ENCODE measurements at places on chromosomes 2 and 18.

- no peak for DNase-seq
These were observed 129.9 kb downstream of the PRPF40A start for GRCh38 chr2:152587187-152587947.

DNA sequence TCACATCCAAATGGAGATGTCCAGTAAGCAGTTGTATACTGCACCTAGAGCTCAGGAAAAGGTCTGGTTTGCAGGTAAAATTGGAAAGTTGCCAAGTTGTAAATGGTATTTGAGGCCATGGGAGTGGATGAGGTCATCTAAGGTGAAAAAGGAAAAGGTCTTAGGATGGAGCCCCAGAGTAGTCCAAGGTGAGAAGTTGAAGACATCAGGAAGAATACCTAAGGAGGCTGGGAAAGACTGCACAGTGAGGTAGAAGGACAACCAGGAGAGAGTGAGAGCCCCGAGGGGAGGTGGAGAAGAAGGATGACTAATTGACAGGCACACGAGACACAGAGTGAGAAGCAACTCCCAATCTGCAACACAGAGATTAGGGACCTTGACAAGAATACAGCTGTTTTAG, 10.7 kb downstream of the DPP4 start:
- no peak for DNase-seq

GRCh38 chr2:14516844-14517243, 115.7 kb upstream of the LRATD1 start:
- no peak for DNase-seq

- DNase-seq: no peak
These were observed 140.1 kb upstream of the B3GNT2 start for GRCh38 chr2:62055724-62056336.

- no peak for DNase-seq
These were observed 117.6 kb downstream of the TWIST2 start for GRCh38 chr2:238965371-238966071.

- DNase-seq: no peak
These were observed 21.1 kb downstream of the ARHGAP15 start for GRCh38 chr2:143150287-143150686.

DNA sequence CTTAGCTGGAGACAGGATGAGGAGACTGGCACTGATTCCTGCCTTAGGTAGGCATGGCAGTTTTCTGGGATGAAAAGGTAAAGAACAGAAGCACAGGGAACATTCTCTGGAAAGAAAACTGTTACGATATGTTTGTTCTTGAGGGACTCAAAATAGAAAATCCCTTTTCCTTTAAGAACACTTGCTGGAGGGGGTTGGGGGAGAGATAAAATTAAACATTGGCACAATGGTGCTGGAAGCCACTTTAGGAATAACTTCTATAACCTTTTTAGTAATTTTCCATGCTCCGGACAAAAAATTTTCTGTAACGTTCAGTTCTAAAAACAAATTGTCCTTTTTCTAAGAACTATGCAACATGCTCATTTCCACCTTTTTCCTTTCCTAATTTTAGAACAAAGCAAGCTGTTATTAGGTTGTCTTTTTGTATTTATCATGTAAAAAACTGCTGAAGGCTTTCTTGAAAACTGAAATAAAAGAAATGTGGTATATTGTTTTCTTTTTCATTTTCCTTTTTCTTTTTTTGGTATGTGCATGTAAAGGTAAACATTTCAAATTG, 343.8 kb downstream of the EPHA4 start:
- no peak for DNase-seq

GRCh38 chr2:147843391-147843863, 1.4 kb upstream of the ACVR2A start:
- DNase-seq: no peak

DNA sequence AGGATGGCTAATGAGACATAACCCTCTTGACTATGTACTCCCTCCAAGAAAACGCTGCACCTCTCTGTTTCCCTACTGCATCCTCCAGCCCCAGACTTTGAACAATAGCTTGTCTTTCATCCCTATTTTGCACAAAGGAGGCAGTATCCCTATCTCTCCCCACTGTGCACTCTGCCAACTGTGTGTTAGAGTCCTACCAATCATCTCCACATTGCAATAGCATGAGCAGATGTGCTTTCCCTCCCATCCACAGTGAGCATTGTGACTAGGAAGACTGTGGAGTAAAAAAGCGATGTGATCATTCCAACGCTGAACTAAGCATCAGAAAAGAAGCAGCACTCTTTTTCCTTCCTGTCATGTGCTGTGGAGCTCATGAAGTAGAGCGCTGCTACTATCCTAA, 206.3 kb upstream of the GULP1 start:
- no peak for DNase-seq

DNA sequence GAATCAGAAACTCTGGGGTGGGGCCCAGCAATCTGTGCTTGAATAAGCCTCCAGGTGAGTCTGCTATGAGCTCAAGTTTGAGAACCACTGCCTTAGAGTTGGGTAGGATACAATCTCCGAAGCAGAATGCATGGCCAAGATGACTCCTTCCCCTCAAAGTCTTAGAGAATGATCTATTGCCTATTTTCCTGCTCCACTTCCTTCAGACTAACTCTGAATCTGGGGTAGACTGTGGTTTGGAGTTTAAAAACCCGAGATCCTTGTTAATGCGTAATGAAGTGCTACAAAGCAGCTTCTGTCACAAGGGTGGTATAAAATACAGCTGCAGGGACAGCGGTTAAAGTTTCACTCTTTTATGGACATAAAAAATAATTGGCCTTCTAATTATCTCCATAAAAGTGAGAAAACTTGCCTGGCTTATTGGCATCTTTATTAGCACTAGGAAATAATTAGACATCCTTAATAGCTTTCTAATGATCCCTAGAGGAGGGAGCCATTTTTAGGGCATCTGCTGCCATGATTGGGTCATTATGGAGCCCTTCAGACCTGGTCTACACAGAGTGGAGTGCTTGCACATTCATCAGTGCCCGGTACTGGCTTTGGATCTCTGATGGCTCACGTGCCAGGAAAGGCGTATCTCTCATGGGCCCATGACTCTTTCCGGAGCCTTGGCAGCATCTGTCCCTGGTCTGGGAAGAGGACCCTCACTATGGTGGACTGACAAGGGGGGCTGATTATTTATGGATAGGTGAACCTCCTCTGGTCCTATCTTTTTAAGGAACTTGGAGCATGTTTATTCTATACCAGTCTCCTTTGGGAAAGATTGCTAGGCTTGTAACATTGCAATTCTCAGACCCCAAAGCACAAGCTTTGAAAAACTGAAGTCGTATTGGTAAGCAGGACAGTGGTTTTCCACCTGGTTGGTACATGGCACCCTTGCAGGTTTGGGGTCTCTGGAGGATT, 28.2 kb downstream of the SIX2 start:
- DNase-seq: no peak

DNA sequence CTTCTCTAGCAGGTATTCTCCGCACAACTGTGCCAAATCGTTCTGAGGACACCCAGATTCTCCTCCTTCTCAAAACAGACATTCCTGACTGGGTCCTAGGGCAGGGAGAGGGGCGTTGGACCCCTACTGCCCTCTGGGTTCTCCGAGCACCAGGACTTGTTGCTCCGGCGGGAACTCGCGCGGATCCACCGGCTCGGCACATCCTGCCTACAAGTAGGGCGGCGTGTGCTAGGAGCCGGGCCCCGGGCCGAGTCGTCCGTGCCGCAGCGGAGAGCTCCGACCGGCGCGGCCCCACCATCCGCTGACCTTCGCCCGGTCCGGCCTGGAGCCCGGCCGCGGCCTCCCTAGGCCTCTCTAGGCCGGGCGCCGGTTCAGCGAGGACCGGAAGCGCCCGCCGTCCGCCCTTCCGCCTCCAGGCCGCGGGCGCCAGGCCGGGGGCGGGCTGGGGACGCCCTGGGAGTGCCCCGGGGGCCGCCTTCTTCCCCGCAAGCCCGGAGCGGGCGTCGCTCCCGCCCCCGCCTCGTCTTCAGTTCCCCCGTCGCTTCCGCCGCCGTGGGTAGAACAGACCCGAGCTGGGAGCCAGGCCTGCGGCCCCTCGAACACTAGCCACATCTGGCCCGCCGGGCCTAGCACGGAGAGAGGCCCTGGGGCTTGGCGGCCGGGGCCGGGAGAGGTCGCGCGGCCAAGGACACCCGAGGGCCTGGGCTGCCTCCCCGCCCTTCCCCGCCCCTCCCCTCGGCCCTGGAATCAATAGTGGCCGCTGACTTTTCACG, 7.6 kb upstream of the ONECUT2 start:
- DNase-seq: no peak

- DNase-seq: no peak
These were observed 729.6 kb upstream of the ZNF804A start for GRCh38 chr2:183868707-183869106.

- no peak for DNase-seq
These were observed 98.0 kb downstream of the STPG4 start for GRCh38 chr2:47056868-47057686.

GRCh38 chr2:26049641-26050040, 15.8 kb downstream of the RAB10 start:
- no peak for DNase-seq

GRCh38 chr2:122007577-122007976, 252.1 kb downstream of the TSN start:
- DNase-seq: no peak

- DNase-seq: no peak
These were observed 130.6 kb upstream of the HAAO start for GRCh38 chr2:42922790-42923579.
